ENCODE measurements at places on chromosomes 5 and 9.
A peak's percentile ranks its signal among the peaks of the same experiment; 100 is the strongest.

GRCh38 chr9:96343515-96344360 is 39.8 kb downstream of the SLC35D2 start:
- no peak for DNase-seq

GRCh38 chr9:104028827-104029226 is 65.3 kb upstream of the SMC2 start:
- DNase-seq: no peak

DNA sequence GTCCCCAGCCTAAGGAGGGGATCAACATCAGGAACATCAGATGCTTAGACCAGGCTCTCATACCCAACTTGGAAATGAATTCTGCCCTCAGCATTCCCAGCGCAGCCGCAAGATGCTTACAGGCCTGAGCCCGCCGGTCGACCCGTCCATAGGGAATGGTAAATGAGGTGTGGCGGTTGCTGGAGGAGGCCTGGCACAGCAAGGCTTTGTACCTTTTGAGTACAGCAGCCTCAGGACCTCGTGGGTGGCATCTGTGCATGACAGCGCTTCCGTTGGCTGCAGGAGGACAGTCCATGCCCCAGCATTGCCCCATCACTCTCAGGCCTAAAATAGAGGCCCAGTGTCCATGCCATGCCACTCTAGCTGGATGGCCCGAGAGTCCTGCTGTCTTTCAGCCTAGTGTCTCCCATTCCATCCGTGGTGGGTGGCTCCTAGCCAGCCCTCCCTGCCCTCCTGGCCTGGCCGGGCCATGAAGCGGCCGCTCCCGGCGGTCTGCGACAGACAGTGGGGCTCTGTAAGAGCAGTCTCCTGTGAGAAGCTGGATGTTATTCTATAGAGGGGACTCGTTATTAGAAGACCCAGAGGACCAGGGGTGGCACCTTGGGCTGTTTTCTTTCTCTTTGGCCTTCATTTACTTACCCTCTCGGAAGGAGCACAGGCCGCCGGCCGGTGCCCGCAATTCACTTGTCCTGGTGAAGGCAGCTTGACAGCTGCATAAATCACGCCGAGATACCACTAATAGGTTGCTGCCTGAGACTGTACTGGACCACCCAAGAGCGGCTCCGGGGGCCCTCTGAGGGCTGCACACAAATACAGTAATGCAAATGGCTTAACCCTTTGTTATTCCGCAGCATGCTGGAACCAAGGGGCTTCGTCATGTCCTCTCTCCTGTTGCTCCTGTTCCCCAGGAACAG is 223.5 kb upstream of the TUT7 start:
- DNase-seq: no peak

DNA sequence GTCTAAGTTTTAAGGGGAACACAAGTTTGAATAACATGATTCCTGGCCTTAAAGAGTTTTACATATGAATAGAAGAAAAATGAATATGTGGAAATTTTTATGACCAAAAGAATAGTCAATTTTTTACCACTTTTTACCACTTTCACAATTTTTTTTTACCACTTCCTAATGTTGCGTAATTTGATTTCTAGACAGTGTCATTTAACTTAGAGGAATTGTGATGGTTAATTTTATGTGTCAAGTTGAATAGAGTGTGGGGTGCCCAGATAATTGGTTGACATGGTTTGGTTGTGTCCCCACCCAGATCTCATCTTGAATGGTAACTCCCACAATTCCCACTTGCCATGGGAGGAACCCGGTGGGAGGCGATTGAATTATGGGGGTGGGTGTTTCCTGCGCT is 416.6 kb downstream of the KIF4B start:
- DNase-seq: no peak

- DNase-seq: no peak
Measured at GRCh38 chr9:37840560-37841194, 40.1 kb downstream of the DCAF10 start.

DNA sequence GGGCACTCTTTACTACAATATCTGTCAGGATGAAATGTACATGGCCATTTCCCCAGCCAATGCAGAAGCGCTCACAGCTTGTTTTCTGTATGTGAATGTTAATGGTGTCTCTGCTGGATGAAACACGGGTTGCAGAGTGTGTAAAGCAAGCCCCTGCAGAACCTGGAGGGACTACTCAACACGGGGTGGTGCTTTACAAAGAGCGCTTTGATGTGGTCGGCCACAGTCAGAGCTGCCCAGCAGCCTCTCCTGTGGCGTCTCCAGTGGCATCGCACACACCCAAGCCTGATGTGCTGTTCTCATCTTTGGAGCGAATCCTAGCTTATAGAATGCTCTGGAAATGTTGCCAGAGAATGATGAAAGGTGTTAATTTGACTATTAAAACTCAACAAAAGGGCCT is 162.7 kb upstream of the NFIL3 start:
- DNase-seq: no peak

- no peak for DNase-seq
Measured at GRCh38 chr5:151970885-151971284, 46.2 kb upstream of the GLRA1 start.

DNA sequence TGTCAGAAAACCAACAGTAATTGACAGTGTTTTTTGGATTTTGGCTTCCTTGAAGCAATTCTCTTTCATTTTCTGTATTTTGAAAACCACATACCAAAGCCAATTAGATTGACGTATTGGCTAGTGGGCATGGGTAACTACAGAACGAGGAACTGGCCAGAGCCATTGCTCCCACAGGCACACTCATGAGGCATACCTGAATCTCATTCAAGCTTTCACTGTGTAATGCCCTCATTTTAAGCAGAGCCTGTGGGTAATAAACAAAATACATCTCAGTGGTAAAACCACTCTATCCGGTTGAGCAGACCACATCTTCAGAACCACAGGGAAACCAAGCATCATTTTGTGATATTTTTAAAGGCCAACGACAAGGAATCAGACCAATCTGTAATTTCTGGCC is 394.1 kb downstream of the ZNF608 start:
- no peak for DNase-seq

DNA sequence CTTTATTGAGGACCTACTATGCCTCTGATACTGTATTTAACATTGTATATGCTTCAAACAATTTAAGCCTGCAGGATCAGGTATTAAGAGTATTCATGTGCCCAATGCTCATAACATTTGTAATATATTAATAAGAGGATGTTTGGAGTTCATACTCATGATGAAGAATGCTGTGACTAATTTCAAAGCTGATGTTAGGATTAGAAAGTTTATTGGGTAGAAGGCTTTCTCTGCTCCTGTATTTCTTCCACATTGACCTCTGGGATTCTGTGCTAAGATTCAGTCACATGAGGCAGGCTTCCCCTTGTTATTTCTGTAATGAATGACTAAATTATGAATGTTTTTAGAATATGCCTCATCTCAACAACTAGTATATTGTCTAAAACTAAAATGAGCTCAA is 456.4 kb downstream of the NFIB start:
- no peak for DNase-seq

DNA sequence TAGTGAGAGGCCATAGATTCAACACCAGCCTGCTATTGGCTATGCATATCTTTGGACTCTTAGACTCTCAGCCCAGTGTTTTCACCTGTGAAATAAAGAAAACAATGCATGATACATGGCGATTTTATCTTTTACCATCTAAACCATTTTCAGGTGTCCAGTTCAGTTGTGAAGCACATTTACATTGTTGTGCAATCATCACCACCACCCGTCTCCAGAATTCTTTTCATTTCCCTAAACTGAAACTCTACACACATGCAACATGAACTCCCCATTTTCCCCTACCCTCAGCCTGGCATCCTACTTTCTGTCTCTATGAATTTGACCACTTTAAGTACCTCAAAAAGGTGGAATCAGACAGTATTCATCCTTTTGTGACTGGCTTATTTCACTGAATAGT is 420.6 kb downstream of the MED10 start:
- no peak for DNase-seq

- peak; percentile 44 for DNase-seq
Measured at GRCh38 chr5:129114539-129115193, 20.1 kb downstream of the ISOC1 start.

DNA sequence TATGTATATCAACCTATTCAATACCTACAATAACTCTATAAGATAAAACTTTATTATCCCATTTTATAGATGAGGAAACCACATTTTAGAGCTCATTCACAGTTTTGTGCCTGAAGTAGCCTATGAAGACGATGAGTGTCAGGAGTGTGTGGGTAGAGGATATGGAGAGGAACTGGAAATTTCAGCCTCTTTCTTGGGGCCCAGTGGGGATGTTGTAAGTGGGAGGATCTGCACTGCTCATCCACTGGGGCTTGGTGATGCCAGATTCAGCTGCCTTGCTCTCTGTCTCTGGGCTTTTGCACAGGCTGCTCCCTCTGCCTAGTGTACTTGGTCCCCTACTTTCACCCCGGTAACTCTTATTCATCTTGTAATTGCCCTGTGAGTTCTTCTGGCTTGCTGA is 194.7 kb downstream of the SREK1 start:
- DNase-seq: no peak

DNA sequence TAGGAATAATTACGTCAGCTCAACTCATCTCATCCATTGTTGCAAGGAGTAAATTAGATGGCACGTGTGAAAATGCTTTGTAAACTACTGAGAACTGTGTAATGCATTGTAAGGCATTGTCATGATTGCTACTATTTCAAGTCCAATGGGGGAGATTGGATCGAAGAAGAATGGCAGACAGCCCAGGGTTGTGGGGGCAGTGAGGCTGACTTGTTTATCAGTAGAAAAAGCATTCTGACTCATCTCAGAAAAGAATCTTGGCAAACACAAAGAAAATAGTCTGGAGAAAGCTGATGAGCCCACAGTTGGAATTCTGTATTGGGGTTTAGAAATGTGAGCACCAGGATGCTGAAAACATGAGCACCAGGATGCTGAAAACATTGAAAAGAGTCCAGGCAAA is 28.0 kb upstream of the DAP start:
- no peak for DNase-seq

GRCh38 chr9:36748322-36748899 is 175.7 kb downstream of the MELK start:
- DNase-seq: no peak

DNA sequence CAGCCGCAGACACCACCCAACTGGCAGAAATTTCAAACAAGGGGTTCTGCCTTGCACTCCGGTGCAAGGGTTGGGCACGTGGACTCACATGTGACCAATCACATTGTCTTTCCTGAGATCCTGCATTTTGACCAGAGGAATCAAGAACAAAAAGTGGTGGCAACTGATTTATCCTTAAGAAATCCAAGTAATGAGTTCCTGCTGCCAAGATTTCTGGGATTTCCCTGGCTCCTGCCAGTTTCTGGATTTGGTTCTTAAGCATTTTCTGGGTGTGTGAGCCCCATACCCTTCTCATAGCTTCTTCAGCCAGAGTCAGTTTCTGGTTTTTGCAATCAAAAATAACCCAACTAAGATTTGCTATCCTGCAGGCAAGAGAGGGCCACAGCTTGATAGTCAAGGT is 17.4 kb upstream of the KCNIP1 start:
- no peak for DNase-seq

GRCh38 chr5:1429496-1429895 is 15.7 kb downstream of the SLC6A3 start:
- DNase-seq: no peak

GRCh38 chr9:126151686-126152134 is 174.9 kb upstream of the MVB12B start:
- DNase-seq: no peak

DNA sequence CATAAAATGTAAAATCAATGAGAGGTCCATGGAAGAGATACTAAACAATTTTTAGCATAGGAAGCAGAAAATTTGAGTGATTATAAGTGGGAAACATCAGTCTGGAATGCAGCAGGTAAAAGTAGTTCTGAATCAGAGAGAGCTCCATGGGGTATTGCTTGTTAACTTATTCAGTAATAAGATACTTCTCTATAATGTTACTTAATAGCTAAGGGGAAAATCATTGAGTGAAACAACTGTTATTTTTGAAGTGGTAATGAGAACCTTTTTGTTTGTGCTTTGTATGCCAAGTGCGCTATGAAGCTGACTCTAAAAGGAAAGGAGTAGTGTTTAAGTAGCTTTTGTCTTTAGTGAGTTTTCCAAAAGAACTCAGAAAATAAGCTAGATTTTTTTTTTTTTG is 95.2 kb downstream of the ERBIN start:
- DNase-seq: no peak

GRCh38 chr9:22332202-22332601 is 114.4 kb upstream of the DMRTA1 start:
- DNase-seq: no peak

GRCh38 chr9:22413884-22414283 is 32.7 kb upstream of the DMRTA1 start:
- DNase-seq: no peak

DNA sequence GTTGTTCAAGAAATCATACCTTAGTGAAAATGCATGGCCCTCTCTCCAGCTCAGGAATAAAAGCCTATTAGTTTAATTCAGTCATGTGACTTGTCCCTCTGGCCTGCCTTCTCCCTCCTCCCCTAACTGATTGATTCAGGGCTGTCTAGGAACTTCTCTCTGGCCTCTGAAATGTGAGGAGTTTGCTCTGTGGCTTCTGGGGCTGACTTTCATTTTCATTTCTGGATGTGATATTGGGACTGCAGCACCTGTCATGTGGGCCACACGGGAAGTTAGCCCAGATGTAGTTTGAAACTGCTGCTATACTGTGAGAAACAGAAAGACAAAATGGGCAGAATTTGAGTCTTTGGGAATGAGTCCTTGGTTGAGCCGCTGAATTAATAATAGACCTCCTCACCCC is 44.8 kb downstream of the PARP8 start:
- peak; percentile 77 for DNase-seq

DNA sequence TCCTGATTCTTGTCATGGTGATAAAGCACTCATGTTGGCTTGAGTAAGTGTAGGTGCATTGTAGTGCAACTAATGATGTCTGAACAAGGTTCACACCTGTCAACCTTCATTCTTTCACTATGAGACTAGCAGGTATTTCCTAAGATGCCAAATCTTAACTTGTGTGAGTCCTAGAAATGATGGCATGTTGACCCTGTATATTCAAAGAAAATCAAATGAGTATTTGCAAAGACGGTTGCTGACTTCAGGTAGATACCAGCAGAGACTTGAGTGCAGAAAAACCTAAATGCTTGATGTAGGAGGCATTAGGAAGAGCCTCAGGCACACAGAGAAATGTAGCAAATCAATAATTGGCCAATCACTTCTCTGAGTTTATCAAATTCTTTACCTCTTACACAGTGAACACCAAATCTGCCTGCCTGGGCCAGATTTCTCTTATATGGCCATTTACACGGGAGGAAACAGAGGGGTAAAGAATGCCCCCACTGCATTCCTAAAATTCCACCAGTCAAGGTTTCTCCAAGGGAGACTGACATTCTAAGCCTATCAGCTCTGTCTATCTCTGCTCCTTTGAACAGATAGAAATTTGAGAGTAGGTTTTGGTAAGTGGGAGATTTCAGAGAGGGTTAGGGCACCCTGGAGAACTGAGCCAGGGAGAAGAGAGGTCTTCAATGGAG is 488.6 kb upstream of the WWC1 start:
- no peak for DNase-seq

All from central memory CD4-positive, alpha-beta T cell (primary cell).